ENCODE measurements at places on chromosomes 2 and 18.

DNA sequence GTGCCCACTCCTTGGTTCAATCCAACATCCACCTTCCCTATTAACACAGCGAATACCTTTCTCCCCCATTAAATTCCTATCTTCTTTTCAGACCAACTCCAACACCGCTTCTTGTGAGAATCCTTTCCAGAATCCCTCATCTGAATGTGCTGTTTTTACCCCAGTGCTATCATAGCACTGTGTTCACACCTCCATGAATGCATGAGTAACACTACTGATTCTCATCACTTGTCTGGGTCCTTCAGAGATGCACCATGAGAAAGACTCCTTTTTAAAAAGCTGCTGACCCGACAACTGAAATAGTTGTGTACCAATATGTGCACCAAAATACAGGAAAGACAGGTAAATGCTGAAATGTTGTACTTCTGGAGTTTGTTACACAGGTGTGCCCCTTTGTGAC is 18.8 kb downstream of the MGAT4A start:
- DNase-seq: no peak

DNA sequence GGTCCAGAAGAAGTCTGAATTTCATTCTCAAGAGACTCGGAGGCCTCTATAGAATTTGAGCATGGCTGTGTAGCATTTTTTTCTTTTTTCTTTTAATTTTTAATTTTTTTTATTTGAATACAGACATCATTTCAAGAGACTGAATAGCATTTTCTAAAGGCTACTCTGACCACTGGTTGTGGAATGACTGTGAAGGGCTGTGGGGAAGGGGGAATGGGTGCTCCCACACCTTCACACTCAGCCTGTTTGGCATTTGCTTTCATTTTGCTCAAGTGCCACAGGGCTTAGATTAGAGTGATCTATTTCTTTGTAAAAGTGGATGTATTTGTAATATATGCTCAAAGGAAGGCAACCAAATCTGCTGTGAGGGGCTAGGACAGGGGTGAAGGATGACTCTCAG is 142.0 kb upstream of the SPOPL start:
- DNase-seq: no peak

- no peak for DNase-seq
Measured at GRCh38 chr2:97651114-97651513, 5.3 kb downstream of the COX5B start.

DNA sequence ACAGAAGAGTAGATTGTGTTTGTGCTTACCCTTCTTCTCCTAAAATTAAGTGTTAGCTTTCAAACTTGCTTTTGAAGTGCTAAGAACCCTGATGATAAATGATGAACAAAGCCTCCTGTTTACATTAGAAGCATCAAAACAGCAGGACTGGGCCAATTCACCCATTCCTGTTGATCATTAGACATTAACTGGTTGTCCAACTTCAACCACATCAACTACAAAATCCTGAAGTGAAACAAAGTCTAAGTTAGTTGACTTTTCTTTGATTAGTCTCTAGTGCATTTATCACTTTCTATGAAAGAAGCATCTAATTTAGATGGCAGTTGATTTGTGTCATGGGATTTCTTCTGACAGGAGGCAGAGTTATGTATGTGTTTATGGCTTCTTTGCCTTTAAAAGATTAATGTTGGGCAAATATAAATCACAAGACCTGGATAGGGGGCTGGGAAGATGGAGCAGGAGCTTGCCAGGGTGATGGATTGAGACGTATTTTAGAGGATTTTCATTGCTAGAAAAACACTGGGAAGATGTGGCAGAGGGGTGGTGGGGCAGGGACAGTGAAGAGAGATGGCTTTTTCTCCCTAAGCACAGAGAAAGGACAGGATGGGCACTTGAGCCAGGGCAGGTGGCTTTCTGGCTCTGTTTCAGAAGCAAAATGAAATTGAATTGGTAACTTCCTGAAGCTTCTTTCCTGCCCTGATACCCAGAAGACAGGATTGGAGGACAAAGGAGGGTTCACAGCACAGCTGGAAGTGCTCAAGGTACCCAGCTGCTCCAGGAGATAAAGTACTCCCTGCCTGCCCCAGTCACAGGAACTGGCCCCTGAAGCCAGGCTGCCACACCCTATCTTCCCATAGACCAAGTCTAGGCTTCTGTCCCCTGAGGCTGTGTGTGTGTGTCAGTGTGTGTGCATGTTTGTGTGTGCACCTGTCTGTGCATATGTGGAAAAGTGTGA is 20.5 kb downstream of the GYPC start:
- no peak for DNase-seq

GRCh38 chr2:196399722-196400691 is 228.6 kb upstream of the STK17B start:
- DNase-seq: no peak

GRCh38 chr18:20971886-20972267 is 139.7 kb downstream of the ROCK1 start:
- no peak for DNase-seq

- no peak for DNase-seq
Measured at GRCh38 chr2:201357221-201357620, at the start of gene FLACC1. TSS of gene FLACC1 (minus strand) at chr2:201357345. CDS start at chr2:201351404, 5,941 bp downstream.

GRCh38 chr18:7926526-7926925 is 359.4 kb downstream of the PTPRM start:
- no peak for DNase-seq

DNA sequence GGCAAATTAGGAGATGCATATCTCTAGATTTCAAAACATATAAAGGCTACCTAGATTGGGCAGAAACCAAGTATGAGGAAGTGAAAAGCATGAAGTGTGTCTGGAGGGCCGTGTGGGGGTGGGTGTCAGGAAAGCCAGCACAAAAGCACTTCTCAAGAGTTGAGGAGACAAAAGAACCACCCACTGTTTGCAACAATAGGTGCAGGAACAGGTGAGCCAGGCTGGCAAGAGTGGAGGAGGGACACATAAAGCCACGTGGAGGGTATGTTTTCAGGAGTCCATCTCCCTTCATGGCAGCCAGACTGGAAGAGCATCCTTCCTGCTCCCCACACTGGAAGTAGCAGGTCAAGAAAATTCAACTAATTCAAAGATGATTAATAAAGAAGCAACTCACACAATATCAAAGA is 96.4 kb downstream of the CERS6 start:
- DNase-seq: no peak

DNA sequence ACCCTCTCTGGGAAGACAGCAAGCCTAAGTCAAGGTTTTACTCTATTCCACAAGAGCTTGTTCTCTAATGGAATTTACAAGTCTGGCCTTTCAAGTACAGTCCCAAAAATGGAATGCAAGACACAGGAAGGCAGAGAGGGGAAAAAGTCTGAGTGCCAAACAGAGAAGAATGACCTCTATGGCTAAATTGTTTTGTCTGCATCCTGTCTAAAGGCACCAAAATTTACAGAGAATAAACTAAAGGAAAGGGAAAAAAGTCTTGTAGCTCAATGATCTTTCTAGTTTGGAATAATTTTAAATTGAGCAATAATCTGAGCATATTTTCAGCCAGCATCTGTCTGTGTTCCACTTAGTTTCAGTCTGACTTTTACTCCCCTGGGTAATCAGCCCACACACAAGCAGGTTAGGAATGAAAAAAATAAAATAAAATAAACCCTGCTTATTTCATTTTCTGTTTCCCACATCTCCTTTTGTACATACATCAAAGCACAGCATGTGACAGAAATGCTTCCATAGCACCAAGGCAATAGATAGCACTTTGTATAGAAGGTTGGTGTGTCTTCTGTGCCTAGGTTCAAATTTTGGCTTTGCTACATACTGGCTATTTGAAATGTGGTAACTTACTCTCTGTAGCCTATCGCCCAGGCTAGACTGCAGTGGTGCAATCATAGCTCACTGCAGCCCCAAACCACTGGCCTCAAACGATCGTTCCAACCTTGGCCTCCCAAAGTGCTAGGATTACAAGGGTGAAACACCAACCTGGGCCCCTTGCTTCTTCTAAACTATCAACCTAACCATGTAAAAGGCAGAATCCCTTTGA is 105.1 kb downstream of the SLC8A1 start:
- no peak for DNase-seq

GRCh38 chr2:233386382-233387041 is 32.2 kb downstream of the DGKD start:
- no peak for DNase-seq

GRCh38 chr2:105486762-105487141 is 87.9 kb upstream of the FHL2 start:
- DNase-seq: no peak

Data from NCI-H1436 treated with DMSO at 0.1 percent for 48 hours (cell line).